ENCODE measurements at places on chromosomes 7 and 10.

GRCh38 chr7:158324397-158325360 is 262.9 kb downstream of the PTPRN2 start:
- DNase-seq = no peak

DNA sequence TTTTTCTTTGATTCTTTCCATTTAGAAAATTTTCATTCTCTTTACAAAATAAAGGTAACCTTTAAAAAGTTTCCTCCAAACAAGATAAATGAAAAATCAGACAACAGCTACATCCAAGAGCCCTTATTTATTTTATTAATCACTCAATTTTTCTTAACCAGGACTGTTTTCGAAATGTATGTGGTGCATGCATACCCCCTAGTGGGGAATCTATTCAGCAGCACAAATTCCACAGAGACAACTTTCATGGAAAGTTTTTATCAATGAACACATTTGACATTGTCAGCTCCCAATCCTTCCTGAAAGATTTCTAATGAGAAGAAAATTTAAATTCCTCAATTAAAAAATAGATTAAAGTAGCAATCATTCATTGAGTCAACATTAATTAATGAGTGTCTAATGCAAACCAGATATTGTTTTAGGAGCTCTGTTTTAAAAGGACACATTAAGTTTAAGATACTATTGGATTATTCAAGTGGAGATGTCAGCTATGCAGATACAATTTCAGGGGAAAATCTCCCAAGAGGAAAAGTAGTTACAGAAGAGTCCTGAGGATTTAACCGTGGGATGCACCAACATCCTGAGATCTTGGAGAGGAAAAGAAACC is 5.2 kb upstream of the HTR7 start:
- no peak for DNase-seq

- no peak for DNase-seq
Observed at GRCh38 chr10:32979041-32979440, 21.0 kb upstream of the ITGB1 start.

- no peak for DNase-seq
Observed at GRCh38 chr7:12805518-12805928, 118.1 kb downstream of the ARL4A start.

- DNase-seq = no peak
Observed at GRCh38 chr10:25300073-25300472, 125.3 kb downstream of the GPR158 start.

GRCh38 chr7:81245353-81245752 is 326.5 kb upstream of the SEMA3C start:
- DNase-seq = no peak

GRCh38 chr7:143882020-143882603 is 19.9 kb downstream of the TCAF1 start:
- DNase-seq = no peak

DNA sequence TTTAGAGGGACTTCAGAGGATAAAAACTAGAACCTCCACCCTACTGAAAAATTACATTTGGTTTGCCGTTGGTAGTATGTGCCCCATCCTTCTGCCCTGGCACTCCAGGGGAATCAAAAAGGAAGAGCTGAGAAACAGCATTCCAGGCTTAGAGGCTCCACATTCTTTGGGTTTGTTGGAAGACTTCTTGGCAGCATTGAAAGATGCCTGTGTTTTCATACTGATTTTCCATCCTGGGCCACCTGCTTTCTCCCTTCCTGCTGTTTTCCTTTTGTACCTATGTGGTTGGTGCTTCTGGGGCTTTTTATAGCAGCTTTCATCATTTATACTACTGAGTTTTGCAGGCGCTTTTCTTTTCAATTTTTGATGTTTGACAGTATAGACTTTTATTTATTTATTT is 61.7 kb downstream of the AUTS2 start:
- DNase-seq = no peak

DNA sequence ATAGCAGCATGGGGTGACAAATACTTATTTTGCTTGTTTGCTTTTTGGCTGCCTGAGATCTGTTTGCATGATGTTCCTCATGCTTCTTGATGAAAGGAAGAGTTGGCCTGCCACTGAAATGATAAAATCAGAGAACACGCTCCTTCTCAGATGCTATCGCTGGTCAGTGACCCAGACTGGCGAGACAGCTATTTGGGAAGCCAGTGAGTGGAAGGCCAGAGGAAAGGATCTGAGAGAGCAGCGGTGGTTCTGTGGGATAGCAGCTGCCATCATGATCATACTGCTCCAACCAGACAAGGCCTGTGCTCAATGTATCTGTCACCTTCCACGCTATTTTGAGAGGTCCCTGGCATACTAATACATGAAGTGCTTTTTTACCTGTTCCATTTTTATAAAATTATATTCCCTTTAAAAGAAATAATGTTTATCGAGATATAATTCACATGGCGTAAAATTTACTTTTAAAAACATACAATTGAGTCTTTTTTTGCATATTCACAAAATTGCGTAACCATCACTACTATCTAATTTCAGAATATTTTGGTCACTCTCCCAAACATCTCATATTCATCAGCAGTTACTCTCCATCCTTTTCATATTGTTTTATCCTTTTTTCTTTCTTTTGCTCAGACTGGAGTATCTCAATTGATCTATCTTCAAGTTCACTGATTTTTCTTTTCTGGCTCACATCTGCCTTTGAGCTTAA is 695.1 kb downstream of the TNS3 start:
- no peak for DNase-seq

DNA sequence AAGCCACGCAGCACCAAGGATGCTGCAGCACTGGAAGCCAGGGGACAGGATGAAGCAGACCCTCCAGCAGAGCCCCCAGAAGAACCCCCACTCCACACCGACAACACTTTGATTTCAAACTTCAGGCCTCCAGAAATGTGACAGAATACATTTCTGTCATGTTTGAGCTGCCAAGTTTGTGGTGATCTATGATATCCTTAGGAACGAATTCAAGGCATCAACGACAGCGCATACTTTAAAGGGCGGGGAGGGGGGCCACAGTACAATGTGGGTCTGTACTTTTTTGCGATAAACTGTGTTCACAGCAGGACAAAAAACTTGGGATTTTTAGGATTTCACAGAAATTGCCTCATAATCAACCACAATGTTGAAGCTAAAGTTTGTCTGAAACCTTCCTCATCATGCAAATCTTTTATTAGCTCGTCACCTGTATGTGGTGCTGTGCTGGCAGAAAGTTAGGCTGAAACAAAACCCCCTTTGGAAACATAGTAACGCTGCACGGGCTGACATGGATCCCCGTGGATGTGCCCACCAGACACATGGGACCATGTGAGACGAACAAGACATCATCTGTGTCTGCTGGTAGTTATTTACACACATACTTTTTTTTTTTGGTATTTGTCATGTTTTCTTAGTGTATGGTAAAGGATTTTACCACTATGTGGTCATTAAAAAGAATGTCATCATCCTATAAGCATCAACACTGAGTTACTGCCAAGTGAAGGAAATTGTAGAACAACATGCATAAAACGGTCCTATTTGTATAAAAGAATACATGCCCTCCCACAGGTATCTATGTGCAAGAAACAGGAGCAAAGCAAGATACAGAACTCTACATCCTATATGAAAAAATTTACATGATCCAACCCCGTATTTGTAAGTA is 113.3 kb upstream of the AFAP1L2 start:
- DNase-seq = no peak

DNA sequence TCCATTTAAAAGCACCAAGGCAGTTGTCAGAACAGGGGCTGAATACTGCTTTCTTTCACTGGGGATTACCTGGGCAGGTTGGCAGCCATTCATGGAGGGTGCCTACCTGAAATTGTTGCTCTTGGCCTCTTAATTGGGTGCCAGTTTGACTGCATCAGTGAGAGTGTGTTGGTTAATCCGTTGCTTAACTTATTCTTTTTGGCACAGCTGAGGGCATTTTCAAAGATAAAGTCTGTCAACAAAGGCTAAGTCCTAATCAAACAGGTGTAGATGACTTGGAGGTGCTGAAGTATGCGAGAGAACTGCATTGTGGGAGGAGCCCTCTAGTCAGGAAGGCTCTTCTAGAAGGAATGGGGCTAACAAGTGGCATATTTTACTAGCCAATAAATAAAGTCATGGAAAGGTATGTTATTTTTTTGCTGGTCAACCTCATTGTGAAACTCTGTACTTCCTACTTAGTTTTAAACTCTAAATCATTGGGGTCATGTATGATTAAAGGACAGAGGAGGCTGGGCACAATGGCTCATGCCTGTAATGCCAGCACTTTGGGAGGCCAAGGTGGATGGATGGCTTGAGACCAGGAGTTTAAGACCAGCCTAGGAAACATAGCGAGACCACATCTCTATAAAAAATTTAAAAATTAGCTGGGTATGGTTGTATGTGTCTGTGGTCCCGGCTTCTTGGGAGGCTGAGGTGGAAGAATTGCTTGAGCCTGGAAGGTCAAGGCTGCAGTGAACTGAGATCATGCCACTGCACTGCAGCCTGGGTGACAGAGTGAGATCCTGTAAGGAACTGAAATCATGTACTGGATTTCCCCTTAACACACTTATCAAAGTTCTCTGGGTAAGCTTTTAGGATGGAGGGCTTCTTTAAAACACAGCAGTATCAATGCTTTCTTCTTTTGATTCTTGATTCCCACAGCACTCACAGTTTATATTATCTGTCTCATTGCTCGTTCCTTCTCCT is 134.1 kb downstream of the LRMDA start:
- DNase-seq = no peak

GRCh38 chr10:32104181-32104580 is 48.0 kb upstream of the KIF5B start:
- no peak for DNase-seq

GRCh38 chr7:156461881-156462665 is 178.5 kb upstream of the RNF32 start:
- DNase-seq = no peak

- DNase-seq = no peak
Observed at GRCh38 chr10:28429573-28430216, 103.2 kb upstream of the WAC start.

DNA sequence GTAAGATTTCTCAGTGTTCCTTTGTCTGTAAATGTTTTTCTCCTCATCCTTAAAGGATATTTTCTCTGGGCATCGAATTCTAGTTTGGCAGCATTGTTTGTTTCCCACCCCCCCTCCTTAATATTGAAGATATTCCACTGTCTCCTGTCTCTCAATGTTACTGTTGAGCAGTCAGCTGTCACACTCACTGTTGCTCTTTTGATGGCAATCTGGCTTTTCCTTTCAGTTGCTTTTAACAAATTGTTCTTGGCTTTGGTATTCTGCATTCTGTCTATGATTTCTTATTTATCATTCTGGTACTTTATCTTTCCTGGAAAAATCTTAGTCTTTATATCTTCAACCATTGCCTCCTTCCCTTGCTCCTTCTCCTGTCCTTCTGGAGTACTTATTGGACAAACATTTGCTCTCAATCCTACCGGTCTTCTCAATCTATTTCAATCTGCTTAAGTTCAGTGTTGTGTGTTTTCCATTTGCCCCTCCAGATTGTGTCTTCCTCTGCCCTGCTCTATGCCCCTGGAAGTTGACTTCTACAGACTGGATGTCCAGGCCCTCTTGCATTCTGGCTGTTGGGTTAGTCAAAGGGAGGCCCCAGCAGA is 9.3 kb upstream of the GTPBP4 start:
- DNase-seq = no peak

DNA sequence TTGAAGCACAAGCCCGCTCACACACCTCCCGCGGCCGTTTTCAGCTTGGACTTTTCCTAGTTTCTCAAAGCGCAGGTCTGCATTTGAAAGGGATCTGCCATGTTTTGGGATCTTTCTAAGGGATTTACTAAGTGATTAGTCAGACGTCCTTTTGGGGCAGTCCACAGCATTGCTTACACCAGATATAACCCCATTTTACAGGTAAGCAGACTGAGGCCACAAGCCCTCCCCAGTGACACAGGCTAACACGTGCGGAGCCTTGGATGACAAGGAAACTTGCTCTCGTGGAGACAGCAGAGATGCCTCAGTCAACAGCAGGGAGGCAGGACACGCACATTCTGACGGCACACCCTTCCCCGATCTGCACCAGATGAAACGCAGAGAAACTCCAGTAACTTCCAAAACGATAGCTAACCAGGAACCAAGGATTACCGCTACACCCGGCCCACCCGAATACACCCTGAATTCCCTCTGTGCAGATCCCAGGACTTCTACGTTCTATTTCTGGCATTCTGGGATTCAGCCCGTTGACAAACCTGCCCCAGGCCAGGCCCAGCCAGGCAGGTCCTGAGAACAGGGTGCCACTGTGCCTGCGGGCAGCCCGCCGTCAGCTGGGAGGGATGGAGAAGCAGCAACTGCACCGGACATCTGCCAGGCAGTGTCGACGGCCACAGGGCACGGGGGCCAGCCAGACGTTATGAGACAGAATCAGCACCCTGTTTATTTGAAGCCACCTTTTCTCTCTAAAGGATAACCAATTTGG is 27.9 kb downstream of the FOXL3 start:
- DNase-seq = no peak

DNA sequence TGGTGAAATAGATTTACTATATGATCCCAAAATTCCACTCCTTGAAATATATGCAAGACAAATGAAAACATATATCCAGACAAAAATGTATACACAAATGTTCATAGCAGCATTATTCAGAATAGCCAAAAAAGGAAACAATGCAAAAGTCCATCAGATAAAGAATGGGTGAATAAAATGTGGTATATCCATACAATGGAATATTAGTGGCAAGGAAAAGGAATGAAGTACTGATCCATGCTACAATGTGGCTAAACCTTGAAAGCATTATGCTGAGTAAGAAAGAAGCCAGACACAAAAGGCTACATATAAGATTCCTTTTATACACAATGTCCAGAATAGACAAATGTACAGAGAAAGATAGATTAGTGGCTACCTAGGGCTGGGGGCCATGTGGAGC is 225.5 kb downstream of the PLXNA4 start:
- DNase-seq = no peak

- DNase-seq = no peak
Observed at GRCh38 chr10:96441987-96442643, 71.6 kb downstream of the TLL2 start.

GRCh38 chr7:156504687-156505545 is 135.7 kb upstream of the RNF32 start:
- DNase-seq = no peak

GRCh38 chr10:88831709-88832108 is 19.9 kb downstream of the ANKRD22 start:
- no peak for DNase-seq

GRCh38 chr10:785089-785860 is 95.8 kb upstream of the DIP2C start:
- no peak for DNase-seq

DNA sequence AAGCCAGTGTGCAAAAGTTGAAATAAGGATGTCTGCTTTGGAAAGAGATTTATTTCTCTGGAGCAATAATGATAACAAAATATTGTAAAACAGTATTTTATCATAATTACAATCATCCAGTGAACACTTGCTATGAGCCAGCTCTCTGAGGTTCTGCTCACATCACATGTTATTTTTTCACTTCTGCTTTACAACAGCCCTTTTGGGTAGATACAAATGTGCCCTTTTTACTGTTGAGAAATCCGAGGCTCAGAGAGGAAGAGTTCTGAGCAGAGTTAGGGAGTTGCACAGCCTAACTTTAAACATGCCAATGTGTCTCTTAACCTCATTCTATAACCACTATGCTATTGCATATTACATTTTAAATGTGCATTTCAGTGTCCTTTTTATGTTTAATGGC is 232.6 kb upstream of the CDC14C start:
- no peak for DNase-seq
